ENCODE measurements at places on chromosomes 6 and 20.

GRCh38 chr6:109874621-109875020, 103.5 kb upstream of the GPR6 start:
- DNase-seq: no peak

DNA sequence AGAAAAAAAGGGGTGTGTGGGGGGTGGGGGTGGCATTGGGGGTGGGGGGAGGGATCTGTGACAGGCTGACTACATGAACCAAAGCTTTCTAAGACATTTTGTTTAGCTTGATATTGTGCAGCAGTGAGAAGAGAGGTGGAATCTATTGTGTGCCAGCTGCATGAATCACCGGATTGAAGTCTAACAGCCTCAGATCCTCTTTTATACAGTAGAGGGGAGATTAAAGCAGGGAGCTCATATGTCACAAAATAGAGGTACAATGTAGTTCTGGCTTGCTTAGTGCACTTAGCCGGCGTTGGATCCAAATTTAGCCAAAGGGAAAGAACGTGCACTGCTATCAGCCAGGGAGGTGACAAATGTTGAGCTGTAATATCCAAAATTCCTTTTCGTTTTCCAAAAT, 404.2 kb upstream of the CITED2 start:
- no peak for DNase-seq

DNA sequence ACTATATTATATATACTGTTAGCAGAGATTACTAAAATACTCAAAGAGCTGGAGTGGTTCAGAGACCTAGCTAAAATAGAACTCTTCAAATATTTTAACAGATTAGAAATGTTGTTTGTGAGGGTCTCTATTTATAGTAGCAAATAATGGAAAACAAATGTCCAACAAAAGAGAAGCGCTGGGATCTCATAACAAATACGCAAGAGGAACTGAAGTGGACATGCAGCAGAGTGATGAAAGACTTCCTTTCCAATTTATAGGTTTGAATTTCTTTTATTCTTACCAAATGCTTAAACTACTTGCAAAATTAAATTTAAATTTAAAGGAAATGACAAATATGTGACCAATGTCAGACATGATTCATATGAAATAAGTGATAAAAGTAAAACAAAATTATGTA, 49.9 kb downstream of the PIGU start:
- DNase-seq: no peak

DNA sequence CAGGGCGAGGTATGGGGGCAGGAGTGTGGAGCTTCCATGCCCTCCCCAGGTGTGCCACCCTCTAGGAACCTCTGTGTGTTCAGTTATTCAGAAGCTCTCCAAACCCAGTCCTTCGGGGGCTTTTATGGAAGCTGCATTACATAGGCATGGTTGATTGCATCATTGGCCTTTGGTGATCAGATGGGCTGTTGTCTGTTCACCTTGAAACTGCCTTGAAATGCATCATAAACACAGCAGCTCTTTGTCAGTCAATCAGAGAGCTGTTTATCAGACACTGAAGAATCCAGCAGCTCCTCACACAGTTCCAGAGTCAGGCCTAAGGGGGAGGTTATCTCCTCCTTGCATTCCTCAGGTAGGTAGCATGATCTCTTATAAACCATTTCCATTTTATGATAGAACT, 62.4 kb downstream of the E2F3 start:
- DNase-seq: no peak

GRCh38 chr6:25165177-25165576, 114.0 kb upstream of the CARMIL1 start:
- no peak for DNase-seq

DNA sequence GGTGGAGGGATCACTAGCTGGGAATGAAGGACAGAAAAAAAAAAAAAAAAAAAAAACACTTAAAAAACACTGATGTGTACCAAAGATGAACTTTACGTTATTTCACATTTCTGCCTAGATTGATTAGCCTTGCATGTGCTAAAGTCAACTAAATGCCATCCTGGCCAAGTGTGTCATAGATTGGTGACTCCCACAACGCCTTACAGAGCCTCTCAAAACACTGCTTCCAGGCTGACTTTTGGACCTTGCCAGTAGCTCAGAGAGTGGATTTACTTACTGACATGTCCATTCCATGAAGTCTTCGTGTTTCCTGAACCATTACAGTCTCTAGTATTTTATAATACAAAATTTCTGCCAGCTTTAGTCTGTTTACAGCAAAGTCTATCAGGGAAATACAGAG, 40.5 kb downstream of the RBL1 start:
- DNase-seq: no peak

GRCh38 chr6:116633685-116634084, 17.4 kb downstream of the RSPH4A start:
- DNase-seq: no peak

- DNase-seq: no peak
Measured at GRCh38 chr20:36572701-36573102, 695 bp upstream of the TGIF2 start.

- peak; percentile 3 for DNase-seq
Measured at GRCh38 chr6:128259029-128259724, 261.2 kb downstream of the PTPRK start.

DNA sequence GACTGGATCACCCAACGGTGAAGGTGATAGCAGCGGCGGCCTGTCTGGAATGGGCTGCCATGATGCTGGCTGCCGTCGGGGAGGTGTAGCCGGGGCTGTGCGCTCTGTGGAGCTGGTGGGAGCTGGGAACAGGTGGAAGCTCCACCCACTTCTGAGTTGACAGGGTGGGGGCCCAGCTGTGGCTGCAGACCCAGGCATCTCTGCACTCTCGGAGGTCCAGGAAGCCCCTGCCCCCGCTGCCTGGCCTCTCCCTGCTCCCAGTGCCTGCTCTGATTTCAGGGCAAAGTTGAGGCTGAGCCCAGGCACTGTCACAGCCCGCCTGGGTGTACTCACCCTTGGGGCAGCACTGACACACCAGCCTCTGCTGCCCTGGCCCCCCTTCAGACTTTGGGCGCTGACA, 18.1 kb upstream of the CHRNA4 start:
- DNase-seq: no peak

GRCh38 chr6:32852844-32853540, 512 bp downstream of the TAP1 start:
- DNase-seq: no peak

DNA sequence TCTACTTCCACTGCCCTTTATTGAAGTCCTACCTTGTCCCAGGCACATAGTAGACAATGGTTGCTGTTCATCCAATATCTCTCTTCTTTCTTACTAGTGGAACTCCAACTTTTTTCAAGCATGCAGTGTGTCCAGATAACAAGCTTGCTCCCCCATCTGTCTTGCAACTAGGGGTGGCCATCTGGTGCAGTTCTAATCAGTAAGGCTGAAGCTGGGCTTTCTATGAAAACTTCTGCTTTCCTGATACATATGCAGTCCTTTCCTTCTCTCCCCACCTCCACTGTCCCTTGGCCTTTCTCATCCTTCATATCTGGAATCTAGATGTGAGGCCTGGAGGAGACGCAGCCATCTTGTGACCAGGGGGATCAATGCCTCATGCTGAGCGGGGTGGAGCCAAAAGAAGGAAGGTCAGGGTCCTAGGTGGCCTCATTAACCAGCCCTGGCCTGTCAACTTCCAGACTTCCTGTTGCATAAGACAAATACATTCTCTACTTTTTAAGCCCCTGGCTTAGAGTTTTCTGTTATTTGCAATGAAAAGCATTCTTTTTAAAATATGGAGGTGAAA, 59.6 kb upstream of the ZFP64 start:
- DNase-seq: no peak

GRCh38 chr6:187210-187861, 105.0 kb upstream of the DUSP22 start:
- DNase-seq: no peak

DNA sequence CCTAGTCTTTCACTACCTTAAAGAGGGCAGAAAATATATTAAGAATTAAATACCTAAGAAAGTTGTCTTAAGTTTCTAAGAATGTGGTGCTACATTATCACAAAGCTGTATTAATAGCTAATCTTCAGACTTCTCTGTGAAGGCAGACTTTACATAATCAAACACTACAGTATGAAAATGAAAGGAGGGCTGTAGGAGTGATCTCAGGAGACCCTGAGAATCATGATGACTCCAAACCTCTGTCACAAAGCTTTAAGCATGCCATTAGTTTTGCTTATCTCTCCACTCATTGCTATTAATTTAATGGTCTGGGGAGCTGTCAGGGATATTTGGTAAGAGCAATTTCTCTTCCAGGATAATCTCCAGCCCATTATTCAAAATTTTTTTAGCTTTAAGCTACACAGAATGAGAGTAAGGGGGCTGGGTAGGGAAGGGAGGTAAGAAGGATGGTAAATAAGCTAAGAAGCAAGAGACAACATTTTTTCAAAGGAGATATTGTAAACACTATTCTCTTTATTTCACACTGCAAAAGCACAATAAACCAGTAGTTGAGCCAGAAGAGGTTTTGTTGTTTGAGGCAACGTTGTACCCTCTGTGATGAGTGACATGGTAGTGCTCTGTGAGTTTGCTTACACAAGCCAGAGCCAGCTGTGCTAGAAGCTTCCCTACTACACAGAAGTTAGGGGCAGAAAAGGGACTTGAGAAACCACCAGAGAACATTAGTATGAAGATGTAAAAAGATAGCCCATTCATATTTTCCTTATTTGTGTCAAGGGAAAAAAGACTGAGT, 258.8 kb downstream of the GMDS start:
- no peak for DNase-seq

DNA sequence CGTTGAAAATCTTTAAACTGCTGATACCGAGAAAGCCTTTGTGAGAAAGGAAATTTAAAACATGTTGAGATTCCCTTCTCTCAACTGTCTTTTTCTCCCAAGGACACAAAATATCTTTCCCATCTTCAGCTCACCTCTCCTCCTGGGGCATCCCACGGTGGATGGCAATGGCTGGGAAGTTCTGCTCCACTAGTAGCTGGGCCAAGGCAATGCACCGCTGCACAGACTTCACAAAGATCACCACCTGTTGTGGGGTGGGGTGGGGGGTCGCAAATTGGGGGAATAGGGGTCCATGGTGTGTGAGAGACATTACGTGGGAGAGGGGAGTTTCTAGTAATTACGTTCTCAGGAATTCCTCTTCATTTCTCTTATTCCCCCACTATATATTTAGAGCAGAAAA, 2.4 kb downstream of the MCCD1 start:
- no peak for DNase-seq

- DNase-seq: no peak
Measured at GRCh38 chr6:21870076-21870730, 276.7 kb downstream of the SOX4 start.

GRCh38 chr6:15522026-15522425, 140.8 kb downstream of the DTNBP1 start:
- DNase-seq: no peak

DNA sequence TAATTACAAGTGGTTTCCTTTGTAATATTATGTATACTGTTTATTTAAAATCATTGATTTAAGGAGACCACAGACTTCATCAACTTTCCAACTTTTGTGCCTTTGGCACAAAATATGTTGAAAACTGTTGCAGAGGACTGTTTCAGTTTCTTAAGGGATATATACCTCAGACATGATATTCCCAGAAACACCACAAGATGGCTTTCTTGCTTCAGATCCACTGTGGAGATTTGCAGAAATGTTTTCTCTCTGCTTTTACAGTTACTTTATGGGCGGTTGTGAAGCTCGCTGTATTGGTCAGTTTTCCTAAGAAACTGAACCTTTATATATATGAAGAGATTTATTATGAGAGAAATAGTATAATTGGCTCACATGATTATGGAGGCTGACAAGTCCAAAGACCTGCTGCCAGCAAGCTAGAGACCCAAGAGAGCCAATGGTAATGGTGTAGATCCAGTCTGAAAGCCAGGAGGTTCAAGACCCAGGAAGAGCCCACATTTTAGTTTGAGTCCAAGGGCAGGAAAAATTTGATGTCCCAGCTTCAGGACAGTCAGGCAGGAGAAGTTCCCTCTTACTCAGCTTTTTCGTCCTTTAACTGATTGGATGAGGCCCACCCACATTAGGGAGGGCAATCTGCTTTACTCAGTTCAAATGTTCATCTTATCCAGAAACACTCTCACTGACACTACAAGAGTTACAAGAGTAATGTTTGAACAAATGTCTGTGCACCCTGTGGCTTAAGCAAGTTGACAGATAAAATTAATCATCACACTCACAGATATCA, 12.8 kb downstream of the ME1 start:
- no peak for DNase-seq

DNA sequence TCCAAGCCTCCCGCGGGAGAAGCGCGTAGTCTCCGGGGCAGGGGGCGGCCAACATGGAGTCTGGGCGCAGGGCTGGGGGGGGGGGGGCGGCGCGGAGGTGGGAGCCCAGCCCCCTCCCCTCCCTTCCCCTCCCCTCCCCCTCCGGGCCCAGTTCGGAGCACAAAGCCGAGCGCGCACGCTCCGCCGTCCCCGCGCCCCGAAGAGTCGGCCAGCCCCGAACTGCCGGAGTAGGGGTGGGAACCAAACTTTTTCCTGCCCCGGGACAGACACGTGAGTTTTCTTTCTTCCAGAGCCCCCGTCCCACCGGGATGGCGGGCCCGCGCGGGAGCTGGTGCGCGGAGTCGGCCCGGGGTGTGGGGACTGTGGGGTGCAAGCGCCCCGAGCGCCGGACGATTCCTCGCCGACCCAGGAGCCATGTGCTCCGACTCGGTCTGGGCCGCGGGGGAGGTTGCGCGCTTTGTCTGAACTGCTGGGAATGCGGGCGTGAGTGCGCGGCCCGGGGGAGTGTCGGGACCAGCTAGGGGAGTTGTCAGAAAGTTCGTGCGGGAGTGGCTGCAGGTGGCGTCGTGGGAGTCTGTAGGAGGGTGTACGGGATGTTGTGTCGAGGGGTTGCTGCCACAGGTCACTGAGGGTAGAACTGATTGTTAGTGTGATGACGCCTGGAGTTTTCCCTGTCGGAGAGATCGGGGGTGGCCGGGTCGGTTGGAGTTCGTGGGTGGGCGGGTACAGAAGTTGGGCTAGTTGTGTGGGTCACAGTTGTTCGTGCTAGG, 1.2 kb downstream of the TGIF2 start:
- no peak for DNase-seq

DNA sequence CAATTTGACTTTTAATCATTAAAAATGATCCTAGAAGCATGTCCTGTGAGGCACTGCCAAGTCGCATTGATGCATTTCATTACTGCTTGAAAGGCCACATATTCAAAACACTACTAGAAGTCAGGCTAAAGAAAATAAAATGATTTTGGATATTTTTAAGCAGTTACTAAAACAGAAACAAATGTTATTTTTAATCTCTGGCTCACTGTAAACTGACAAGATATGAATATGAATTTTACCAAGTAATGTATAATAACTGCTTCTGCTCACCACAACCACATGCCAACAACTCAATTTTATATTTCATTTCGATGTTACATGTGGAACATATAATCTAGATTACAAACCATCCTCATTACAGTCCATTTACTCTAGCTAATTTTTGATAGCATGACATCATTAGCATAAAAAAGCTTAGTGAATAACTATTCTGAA, 90.6 kb downstream of the ATXN1 start:
- DNase-seq: no peak

- DNase-seq: no peak
Measured at GRCh38 chr6:144580771-144581170, 295.6 kb downstream of the UTRN start.

All from GM12878 (cell line).